Inflammatory macrophage (primary cell): ENCODE measurements at places on chromosomes 12 and 14.

DNA sequence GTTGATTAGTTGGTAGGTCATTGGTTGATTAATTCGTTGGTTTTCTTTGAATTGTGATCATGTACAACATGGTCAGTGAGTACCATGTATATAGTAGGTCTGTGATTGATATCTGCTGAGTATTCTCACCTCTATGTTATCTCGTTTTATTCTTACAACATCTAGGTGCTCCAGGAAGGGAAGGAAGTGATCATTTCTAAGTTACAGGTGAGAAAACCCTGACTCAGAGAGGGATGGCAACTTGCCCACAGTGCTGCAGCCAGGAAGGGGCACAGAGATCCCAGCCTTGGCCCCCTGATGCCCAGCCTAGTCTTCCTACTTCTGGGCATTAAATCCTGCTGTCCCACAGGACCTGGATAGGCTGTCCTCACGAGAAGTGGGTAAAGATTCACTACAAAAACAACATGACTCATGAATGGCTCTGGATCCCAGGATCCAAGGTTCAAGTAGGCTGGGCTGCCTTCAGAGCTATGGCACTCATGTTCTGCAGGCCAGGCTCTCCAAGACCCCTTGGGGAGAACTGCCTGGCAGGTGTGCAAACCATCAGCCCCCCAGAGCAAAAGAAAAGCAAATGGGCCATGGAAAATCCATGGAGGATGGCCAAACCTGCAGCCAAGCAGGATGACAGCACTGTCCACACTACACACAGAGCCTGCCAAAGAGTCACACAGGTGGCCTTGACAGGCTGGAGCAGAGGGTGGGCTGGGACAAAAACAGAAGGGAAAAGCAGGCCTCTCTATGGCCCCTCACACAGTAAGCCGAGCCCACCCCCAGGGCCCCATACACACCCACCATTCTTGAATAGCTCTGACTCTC lies 146.2 kb downstream of the BCL11B start:
- no peak for DNase-seq

DNA sequence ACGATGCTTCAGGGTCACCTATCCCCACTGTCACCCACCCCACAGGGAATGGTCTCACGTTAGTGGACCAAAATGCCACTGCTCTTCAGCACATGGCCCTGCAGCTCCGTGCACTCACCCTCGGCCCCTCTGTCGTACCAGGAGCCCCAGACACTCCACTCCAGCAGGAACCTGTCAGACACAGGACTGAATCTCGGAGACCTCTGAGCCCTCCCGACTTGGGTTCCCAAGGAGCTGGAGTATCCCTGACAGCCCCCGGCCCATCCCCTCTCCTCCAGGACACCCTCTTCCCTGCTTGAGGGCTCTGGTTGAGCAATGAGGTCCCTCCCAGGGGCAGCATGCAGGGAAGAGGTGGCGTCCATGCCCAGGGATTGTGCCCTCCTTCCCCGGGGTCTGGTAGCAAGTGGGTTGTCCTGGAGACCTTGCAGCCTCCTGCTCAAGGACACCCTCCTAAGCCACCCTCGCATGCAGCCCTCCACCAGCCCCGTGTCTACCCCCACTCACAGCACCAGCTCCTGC lies 20.4 kb upstream of the LRTM2 start:
- DNase-seq = no peak

- DNase-seq = no peak
These were observed 9.4 kb upstream of the MORN3 start for GRCh38 chr12:121678716-121679300.

- no peak for DNase-seq
These were observed 6.6 kb downstream of the FAM177A1 start for GRCh38 chr14:35052637-35053036.

DNA sequence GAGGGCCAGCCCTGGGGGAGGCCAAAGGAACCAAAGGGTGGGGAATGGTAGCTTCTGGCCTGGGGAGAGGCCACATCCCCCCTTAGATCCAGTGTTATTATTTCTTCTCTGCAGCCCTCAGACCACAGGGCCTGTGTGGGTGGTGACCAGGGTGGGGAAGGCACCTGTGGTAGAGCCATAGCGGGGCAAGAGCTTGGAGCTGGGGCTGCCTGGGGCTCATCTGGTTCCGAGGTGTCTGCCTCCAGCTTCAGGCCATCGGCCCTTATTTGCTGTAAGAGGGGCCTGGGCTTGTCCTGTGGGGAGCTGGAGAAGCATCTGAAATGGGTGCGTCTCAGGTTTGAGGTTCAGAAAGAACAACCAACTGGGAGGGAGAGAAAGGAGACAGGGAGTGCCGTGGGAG lies 2.1 kb upstream of the B3GNT4 start:
- no peak for DNase-seq

DNA sequence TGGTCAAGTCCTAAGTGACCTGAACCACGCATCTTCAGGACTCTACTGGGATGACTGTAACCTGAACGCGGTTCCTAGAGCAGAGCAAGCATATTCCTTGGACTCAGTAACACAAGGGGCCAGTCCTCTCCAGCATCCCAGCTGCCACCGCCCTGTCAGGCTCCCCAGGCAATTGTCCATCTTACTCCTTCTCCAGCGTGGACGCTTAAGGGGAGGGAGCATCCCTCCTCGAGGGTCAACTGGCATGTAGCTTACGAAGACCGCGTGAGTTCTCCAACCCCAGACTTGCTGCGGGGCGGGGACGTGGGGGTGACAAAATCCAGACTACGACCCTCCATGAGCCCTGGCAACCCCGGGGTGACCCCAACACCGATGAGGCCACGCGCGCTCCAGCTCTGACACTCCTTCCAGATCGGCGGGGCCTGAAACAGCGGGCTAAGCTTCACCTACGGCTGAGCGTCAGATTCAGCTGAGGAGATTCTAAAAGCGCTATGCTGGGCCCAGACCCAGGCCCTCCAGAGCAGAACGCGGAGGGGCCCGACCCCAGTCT lies 846 bp upstream of the MTHFD1 start:
- peak; percentile 8 for DNase-seq

GRCh38 chr14:58785701-58786100 lies 147.9 kb downstream of the DACT1 start:
- DNase-seq = no peak

DNA sequence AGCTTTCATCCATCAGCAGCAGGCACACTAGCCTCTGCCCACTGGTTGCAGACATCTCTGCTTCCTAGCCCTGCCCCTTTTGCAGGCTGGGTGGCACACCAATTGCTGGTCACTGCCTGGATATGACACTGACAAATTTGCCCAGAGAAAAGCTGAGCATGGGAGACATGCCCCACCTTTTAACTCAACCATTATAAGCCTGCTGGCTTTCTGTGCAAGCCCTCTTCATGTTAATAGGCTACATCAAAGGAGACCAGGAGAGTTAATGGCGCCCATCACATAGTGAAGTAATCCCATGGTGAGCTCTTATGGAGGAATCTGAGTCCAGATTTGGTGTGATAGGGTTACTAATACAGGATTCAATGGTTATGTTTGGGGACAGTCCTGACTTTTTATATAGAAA lies 139.2 kb downstream of the KICS2 start:
- no peak for DNase-seq

GRCh38 chr12:14868916-14869506 lies 16.6 kb downstream of the MGP start:
- DNase-seq = no peak
